NB4 (cell line): ENCODE measurements at places on chromosomes 2 and 18.

DNA sequence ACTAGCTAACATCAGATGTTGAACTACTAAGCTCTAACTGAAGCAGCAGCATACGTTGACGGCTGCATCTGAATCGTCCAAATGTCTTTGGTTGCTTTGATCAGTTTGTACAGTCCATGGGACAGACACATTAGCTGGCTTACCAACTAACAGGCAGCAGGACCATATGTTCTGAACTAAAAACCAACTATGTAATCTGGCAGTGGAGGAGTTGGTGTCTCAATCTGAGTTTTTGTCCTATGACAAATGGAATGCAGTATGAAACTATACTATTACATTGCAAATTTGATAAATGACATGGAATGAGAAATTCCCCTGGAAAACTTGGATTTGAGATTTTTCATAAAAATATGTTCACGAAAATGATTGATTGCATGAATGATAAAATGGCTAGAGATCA lies 79.5 kb downstream of the EPHA4 start:
- DNase-seq, result no peak

DNA sequence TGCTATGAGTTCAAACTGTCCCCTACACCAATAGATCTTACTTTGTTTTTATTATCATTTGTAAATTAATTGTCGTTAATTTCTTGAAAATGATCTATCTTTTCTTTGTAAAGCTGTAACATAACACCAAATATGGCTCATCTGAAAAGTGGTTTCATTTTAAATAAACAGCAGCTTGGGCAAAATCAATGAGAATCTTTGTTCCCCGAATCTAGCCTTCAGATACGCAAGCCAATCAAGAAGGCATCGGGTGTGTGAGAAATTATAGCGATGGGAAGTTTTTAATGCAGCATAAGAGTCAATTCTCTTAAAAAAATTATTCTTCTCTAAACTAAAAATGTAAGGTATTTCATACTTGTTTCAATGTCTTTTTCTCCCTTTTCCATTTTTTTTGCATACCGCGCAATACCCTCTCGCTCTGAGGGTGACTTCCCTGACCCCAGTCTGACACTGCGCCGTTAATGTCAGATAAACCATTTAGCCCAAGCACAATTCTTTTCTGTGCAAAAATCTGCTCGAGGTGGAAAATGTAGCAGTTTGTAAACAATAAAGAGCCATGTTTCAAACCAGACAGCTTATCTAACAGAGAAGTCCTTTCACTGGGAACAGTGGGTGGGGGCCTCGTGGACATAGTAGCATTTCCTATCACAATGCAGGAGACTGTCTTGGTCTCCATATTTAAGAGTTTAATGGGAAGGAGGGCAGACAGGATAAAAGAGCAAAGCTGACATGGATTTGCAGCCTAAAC lies 129.4 kb downstream of the TCF4 start:
- DNase-seq, result no peak

DNA sequence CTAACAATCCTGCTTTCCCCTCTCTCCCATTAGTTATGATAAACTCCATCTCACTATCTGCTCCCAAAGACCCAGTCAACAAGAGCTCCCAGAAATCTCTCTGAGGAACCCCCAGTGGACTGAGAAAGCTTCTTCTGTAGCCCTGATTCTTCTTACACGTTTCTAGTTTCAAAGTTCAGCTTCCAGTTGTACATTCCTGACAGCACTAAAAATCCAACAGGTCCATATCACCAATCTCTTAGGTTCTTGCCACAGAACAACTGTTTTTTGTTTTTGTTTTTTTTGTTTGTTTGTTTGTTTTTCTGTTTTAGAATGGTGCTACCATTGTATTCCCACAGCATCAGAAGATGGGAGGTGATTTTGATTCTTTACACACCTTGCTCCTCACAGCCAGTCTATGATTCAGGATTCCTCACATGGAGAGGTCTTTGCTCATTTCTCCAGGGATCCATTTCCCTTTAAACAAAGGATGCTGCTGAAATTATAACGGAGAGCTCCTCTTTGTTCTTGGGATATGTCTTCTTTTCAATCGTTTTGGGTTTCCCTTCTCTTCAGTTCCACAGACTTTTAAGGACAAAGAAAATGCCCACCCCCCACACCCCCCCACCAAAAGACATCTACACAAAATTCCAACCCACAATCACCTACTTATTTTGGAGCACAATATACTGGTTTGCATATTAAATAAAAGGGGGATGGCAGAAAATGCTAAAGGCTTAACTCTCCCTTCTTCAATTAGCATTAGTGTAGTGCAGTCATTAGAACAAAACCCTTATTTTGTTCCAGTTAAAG lies 56.0 kb upstream of the COBLL1 start:
- no peak for DNase-seq

- no peak for DNase-seq
Observed at GRCh38 chr2:79950526-79950925, 354.0 kb downstream of the LRRTM1 start.

DNA sequence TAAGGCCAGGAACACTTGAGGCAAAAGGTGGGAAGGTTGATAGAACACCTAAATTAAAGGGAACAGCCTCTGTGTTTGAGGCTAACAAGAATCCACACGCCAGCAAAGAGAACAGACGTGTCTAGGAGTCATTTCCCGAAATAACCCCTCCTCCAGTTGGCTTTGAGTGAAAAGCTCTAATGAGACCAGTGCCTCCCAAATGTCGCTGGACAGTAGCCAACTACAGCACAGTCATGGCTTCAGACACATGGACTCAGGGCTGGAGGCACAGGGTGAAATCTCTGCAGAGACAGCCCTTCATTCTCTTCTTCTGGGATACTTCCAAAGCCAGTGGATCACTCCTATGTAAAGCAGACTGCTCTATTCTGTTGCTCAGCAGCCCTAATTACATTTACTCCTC lies 49.6 kb downstream of the SOWAHC start:
- no peak for DNase-seq

- DNase-seq, result no peak
Observed at GRCh38 chr2:45140675-45141074, 131.4 kb upstream of the SIX2 start.
